COLO829 (cell line): ENCODE measurements at places on chromosomes 2 and 18.
A peak's percentile ranks its signal among the peaks of the same experiment; 100 is the strongest.

- no peak for DNase-seq
Measured at GRCh38 chr2:240564561-240565332, 3.5 kb upstream of the RNPEPL1 start.

DNA sequence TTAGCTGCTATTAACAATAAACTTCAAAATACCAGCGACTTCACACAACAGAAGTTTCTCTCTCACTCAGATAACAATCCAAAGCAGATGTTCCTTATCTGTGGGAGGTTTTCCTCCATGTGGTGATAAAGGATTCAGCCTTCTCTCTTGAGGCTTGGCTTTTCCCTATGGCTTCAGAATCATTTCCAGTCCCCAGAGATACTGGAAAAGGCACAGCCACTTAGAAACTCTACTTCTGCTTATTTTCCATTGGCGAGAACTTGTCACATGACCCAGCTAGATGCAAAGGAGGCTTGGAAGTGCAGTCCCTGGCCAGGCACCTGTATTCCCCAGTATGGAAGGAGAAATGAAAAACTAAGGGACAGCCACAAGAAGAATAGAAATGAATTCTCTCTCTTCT lies 344.8 kb downstream of the MTX2 start:
- no peak for DNase-seq

- no peak for DNase-seq
Measured at GRCh38 chr18:8763611-8764010, 58.3 kb downstream of the MTCL1 start.

DNA sequence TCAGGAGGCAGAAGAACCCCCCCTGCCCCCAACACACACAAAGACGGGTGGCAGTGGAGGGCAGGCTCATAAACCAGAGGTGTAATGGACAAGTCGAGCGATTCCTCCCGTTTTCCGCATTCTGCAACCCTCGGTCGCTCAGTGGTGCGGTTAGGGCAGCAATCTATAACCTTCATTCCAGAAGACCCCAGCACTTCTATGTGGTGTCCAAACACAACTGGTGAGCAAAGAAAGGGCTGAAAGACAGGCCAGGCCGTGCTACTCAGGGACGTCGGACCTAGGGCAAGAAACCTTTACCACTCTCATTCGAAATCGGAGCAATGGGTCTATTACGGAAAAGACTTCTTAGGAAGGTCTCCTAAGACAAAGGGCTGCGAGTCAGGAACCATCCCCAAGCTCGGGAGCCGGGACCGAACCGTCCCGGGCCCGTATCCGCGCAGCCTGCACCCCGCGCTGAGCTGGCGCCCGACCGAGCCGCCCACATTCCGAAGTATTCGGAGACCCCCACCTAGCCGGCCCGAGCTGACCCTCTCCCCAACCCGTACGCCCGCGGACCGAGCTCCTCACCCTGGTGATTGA lies 568 bp downstream of the ARL5A start:
- no peak for DNase-seq

DNA sequence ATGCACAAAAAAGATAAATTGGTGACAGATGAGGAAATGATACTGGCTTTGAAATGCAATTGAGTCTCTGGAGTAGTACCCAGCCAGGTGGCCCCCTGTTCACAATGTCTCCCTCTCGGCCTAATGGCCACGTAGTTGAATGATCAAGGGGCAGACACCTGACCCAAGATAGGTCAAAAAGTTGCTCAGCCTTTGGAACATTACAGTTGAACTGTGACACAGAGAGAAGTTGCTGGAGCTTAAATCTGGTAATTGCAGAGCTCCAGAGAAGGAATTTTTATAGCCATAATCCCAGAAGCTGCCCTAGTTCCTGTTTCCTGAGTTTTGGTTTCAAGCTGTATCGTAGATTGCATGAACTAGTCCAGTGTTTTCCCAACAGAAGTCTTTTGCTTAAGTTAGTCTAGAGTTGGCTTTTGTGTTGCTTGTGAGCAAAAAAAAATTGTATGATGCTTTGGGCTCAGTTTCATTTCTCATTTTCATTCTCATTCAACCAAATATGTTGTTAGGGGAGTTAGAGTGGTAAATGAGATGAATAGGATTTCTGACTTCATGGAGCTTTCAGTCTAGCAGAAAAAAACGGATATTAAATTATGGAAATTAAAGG lies 117.9 kb downstream of the CSRNP3 start:
- no peak for DNase-seq

DNA sequence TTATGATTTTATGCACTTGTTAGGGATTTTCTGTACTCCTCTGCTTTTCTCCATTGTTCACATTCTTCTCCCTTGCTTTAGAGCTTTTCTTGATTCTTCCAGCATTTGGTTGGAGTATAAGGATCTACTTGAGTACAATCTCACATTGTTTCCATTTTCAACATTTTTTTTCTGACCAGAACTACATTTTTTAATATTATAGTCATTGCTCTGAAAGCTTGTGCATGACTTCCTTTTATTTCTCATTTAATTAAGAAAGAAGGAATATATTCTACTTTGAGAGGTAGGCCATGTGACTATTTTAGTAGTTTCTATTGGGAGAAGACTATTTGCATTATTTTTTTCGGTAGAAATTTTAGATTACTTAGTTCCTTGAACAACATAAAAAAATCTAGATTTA lies 200.4 kb downstream of the TMEM247 start:
- DNase-seq = no peak

- no peak for DNase-seq
Measured at GRCh38 chr2:18445433-18446320, 114.8 kb downstream of the RDH14 start.

DNA sequence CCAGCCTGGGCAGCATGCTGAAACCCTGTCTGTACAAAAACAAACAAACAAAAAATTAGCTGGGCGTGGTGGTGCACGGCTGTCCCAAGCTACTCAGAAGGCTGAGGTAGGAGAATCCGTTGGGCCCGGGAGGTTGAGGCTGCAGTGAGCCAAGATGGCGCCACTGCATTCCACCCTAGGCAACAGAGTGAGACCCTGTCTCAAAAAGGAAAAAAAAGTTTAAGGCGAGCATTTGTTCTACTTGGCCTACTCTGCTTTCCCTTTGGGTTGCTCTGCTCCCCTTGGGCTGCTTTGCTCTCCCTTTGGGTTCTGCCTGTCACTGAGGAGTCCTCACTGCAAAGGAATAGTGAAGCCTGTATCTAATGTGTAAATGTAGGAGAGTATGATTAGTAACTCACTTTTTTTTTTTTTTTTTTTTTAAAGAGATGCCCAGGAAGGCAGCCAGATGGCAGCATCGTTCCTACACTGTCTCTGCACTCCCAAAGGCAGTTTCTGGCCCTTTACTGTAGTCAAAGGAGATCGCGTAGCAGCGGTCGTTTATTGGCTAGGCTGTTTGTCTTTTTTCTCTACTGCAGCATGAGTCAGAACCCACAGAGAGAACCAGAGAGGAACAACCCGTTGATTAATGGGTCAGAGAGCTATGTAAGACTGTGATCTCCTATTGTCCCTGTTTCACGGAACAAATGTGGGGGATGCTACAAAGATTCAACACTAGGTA lies 118.3 kb upstream of the CWC22 start:
- DNase-seq = peak; percentile 69

GRCh38 chr2:52404866-52405265 lies 1362.7 kb upstream of the CHAC2 start:
- no peak for DNase-seq

- DNase-seq = no peak
Measured at GRCh38 chr2:24469148-24469650, 21.9 kb upstream of the NCOA1 start.

DNA sequence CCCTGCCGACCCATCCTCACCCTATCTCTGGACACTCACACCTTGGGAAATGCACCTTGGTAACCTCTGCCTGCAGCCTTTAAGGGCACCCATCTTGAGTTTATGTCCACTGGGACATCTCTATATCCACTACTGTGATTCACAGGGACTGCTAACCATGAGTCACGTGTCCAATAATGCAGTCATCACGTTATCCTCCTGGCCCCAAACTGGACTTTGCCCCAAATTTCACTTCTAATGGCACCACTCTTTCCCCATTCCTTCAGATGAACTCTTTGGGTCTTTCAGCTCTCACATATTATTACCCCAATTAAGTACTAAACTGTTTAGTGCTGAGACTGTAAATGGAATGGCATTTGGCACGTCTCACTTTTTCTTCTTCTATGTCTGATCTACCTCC lies 71.2 kb upstream of the TMEM200C start:
- DNase-seq = no peak

GRCh38 chr18:13455471-13455870 lies 236.9 kb downstream of the LDLRAD4 start:
- no peak for DNase-seq

GRCh38 chr2:54925022-54925421 lies 125.2 kb downstream of the RTN4 start:
- no peak for DNase-seq

- no peak for DNase-seq
Measured at GRCh38 chr2:201960305-201960704, 73.3 kb upstream of the FZD7 start.

- DNase-seq = no peak
Measured at GRCh38 chr2:146451972-146452371, 1392.9 kb upstream of the ACVR2A start.

DNA sequence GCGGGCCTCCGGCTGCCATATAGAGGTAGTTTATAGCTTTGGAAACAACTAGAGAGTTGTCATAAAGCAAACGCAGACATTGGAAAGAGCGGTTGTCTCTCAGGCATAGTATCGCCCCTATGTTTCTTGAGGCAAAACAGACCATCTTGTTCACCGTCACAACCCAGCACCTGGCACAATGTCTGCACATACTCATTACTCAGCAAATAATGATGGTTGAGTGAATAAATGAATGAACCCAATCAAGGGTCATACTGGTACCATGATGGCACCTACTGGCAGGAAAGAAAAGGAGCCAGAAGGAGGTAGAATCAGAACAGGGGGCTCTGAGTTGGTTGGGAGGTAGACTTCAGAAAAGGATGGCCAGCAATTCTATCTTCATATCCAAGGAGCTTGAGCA lies 118.5 kb downstream of the ANTXR1 start:
- DNase-seq = no peak

DNA sequence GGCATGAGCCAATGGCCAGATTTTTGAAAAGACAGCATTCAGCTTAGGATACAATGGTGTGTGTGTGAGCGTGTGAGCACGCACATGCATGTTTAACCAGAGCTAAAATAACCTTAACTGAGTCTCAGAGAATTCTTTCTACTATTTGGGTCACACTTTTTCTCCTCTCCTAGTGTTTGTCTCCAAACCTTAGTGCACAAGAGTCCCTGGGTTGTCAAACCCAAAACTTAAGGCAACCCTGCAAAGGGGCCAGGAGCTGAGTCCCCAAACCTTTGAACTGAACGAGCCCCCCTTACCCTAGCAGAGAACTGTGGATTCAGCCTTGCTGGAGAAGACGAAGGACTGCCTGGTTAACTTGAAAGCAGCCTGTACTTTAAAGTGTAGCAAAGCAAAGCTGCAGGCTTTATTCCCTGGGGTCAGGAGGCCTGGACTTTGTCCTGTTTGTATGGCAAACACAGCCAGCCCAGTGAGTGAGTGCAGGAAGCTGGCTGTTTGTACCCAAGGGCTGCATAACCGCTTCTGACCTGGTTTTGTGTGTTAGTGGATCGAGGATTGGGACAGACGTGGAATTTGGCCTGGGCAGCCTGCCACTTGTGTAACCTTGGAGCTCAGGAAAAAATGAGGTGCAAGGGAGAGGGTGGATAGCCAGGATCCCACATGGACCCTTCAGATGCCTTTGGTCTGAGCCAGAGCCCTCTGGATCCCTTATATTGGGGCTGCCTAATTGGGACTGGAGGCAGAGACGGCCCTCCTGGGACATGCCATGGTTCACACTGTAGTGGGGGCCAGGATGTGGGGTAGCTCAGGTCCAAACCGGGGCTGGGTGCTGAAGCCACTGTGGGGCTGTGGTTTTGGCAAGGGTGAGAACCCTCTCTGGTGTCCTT lies 6.4 kb upstream of the PSMD1 start:
- no peak for DNase-seq

DNA sequence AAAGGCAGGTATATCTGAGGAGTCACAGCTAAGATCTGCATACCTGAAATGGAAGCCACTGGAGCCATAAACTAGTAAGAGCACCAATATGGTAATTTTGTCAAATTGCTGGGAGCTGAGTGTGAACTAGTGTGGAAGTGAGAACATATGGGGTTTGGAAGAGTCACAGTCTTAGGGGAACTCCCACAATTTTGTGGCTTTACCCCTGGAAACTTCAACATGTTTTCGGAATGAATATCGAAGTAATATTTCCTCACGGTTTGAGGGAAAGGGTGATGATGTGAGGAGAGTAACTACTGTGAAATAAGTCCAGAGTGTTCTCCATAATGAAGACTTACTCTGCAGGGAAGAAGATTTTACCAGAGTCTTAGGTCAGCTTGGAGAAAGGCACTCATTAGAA lies 565.9 kb downstream of the RIT2 start:
- DNase-seq = no peak

GRCh38 chr2:199581935-199582360 lies 124.2 kb upstream of the SATB2 start:
- DNase-seq = no peak

DNA sequence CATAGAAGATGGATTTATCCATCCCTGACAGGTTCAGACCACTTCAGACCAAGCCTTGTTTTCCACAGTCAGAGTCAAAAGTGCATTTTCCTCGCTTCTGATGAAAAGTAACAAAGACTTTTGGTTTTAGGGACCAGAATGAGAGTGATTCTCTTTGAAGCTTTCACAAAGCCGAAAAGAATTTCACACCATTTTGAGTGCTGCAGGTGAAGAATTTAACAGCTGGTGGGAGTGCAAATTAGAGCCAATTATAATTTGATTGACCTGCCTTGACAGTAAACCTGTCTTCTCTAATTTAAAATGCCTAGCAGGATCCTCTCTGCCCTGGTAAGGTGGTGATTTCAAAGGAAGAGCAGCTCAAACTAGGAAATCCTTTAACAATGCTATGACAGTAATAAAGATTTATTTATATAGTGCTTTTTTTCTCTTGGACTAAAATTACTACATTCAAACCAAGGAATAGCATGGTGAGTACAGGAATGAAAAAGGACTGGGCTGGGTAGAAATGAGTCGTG lies 241.6 kb downstream of the HRH4 start:
- no peak for DNase-seq

DNA sequence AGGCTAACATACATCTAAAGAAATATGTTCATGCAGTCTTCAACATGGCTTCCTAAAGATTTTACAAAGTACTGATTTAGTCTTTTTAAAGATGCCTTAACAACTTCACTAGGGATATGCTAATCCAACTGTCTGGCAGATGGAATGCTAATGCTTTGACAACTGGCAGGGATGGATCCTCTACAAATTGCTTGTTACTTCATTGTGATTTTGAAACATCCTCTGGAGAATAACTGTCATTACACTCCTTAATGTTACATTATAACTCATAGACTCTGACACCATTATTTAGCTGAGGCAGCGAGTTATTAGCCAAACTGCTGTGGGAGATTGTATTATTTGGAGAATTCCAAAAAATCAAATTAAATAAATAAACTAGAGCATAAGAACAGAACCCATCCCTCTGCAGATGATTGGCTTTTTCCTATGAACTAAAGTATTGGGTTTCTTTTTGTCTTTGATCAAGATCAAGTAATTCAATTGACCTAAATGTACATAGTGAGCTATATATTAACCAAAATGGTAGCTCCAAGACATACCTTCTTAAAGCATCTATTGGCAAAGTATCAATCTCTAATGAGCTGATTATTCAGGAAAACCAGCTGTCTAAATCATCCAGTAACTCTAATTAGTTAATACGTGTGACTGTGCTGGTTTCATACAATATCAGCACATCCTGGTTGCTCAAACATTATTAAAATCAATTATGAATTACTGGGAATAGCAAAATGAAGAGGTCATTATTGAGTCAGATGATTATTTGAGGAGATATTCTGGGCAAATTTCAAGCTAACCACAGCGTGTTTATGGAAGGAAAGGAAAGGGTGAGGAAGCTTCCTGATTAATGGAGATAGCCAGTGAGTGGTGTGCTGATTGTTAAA lies 321.3 kb upstream of the TFPI start:
- DNase-seq = no peak
